SHP77 (cell line): ENCODE measurements at places on chromosomes 5 and 9.

DNA sequence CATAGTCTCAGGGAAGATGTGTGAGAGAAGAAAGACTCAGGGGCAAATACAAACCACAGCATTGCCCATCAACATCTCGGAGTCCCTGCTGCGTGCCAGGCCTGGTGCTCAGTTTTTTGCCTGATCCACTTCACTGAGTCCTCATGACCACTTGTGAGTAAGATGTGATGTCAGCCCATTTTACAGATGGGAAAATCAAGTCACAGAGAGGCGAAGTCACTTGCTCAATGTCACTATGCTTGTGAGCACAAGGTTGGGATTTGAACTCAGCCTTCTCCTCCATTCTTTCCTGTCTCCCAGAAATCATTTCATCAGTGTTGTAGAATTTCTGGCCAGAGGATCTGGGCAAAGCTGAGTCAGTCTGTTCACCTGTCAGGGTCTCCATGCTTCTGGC is 34.6 kb upstream of the PSD2 start:
- no peak for DNase-seq

DNA sequence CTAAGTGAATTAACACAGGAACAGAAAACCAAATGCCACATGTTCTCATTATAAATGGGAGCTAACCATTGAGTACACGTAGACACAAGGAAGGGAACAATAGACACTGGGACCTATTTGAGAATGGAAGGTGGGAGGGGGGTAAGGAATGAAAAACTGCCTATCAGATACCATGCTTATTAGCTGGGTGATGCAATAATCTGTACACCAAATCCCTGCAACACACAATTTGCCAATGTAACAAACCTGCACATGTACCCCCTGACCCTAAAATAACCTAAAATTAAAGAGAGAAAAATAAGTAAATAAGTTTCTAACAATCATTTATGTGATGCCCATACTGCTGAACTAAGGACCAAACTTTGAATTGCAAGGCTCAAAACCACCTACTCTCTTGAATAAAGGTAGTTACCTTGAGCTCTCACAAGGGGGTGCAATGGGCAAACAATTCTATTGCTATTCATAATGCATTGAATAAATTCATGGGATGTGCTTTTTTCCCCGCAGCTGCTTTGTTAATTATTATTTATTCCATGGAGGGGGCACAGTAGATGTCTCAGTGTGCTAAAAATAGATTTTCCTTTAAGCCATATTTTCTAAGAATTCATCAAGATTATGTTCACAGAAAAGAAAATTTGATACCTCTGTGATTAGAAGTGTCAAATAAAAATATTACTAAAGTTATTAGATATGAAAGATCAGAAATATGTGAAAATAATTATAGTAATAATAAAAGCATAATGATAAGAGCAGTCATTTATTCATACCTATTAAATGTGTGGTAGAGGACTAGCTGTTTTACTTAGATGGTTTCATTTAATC is 76.2 kb upstream of the PTPN3 start:
- peak; percentile 58 for DNase-seq

- no peak for DNase-seq
Observed at GRCh38 chr5:159290741-159291140, 27.7 kb downstream of the UBLCP1 start.

DNA sequence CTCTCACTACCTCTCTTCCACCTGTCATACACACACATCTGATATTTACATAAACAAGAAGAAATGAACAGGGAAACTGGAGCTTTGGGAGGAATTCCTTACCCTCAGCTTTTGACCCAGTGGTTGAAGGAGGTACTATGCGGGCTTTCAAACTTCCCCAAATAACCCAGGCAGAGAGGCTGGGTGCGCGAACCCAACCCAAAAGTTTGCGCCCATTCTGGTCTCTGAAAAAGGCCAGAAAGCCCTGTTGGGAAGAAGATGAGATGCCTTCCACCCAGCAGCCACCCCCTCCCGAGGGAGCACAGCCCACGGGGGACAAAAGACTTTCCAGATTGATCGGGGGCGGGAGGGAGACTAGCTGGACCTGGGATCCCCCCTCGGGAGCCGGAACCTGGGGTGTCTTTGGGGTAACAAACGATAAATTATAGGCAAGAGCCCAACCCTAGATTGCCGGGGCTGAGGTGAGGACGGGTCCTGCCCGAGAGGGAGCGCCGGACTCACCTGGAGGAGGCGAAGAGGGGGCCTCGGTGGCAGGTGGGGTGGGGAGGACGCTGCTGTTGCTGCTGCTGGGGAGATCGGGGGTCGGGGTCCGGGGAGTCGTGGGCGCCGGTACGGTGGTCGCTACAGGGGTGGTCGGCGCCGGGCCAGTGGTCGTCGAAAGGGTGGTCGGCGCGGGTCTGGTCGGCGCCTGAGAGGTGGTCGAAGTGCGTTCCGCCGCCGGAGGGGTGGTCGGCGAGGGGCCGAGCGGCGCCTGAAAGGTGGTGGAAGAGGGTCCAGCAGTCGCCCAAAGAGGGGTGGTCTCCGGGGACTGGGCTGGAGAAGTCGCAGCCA is 798 bp downstream of the MEGF9 start:
- no peak for DNase-seq

- DNase-seq = no peak
Observed at GRCh38 chr5:142636698-142637324, 49.1 kb downstream of the FGF1 start.

DNA sequence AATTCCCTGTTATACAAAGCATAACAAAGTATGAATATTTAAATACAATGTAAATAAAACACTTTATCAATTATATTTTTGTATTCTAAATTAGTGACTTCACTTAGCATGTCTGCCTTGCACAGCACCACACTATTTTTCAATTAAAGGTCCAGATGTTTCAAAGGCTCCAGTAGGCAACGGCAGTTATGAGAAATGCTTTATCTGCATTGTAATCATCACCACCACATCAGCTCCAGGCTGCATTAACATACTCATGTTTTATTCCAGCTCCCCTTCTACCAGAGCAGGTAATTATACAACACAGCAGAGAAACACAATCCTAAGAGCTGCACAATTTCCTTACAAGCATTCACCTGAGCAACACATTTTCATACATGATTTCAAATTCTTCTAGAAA is 102.8 kb downstream of the MAPKAP1 start:
- DNase-seq = no peak

- DNase-seq = no peak
Observed at GRCh38 chr5:891117-891836, 1.3 kb downstream of the BRD9 start.

GRCh38 chr5:19986031-19986619 is 1.9 kb downstream of the CDH18 start:
- no peak for DNase-seq

DNA sequence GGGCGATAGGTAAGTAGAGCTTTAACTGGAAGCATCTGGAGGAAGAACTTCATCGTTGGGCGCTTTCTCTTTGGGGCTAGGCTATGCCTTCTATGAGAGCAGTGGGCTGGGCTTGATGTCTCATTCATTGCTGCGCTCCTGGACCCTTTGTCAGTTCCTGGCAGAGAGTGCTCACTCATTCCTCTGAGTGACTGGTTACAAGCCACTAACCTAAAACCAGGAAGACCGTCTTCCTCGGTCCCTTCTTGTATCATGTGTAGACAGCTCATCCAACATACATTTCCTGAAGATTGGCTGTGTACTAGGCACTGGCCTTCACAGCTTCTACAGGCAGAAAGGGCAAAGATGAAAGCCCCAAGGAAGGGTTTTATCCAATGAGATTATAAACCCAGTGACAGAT is 6.4 kb downstream of the SWI5 start:
- DNase-seq = no peak

GRCh38 chr9:80954521-80954920 is 734.8 kb downstream of the TLE1 start:
- DNase-seq = no peak

GRCh38 chr5:96717874-96718273 is 55.7 kb downstream of the CAST start:
- DNase-seq = no peak

DNA sequence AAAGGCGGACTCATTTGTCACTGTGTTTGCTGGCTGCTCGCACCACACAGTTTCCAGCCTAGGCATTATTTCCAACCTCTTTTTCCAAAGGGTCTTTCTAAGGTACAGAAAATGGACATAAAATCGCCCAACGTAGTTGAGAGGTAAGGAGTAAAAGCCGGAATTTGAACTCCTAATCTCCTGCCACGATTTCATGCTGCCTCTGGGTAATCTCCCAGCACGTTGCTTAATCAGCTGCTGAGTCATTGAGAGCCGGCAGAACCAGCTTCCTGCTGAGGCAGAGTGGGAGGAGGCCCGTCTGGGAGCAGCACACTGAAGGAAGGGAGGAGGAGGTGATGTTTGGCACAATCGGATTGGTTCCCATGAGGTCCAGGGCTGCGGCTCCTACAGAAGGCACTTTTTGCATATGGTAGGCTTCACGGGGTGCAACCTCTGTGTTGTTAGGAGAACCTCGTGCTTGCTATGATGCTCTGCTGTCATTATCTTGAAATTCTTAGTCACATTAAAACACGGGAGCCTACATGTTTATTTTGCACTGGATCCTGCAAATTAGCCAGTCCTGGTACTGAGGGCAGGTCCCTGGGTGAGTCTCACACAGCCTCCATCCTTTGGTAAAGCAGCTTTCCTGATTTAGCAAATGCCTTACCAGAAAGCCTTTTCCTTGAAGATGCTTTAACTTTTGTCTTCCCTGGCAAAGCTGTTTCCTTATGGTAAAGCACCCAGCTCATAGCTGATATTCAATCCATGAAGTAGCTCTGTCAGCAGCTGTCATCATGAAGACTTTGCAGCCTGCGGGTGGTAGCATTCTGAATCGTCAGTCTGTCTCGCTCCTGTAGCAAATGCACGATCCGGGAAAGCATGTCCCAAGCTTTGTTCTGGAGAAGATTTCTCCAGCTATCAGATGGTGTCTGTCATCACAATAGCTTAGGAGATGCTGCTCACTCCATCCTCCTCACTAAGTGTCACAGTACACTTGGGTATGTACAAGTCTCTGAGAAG is 191.6 kb upstream of the MSX2 start:
- peak; percentile 54 for DNase-seq

GRCh38 chr5:128498844-128499455 is 39.1 kb downstream of the FBN2 start:
- DNase-seq = peak; percentile 9

- DNase-seq = no peak
Observed at GRCh38 chr5:133796186-133796585, 172.2 kb downstream of the C5orf15 start.

GRCh38 chr5:10064546-10065195 is 185.0 kb downstream of the ATPSCKMT start:
- no peak for DNase-seq

DNA sequence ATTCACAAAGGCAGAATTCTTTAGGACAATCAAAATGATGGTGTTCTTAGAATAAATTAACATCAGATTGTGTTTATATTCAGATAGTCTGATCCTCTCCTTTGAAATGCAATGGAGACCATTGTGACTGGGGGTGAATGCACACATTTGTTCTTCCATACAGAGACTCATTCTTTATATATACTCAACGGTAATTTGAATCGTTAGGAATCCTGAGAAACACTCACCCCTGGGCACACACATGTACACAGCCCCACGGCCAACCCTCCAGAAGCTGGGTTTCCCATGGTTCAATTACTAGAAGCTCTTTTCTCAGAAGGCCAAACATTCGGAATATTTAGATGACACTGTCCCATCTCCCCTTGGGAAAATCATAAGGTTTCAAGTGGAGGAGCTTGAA is 57.5 kb upstream of the EPB41L4B start:
- no peak for DNase-seq

DNA sequence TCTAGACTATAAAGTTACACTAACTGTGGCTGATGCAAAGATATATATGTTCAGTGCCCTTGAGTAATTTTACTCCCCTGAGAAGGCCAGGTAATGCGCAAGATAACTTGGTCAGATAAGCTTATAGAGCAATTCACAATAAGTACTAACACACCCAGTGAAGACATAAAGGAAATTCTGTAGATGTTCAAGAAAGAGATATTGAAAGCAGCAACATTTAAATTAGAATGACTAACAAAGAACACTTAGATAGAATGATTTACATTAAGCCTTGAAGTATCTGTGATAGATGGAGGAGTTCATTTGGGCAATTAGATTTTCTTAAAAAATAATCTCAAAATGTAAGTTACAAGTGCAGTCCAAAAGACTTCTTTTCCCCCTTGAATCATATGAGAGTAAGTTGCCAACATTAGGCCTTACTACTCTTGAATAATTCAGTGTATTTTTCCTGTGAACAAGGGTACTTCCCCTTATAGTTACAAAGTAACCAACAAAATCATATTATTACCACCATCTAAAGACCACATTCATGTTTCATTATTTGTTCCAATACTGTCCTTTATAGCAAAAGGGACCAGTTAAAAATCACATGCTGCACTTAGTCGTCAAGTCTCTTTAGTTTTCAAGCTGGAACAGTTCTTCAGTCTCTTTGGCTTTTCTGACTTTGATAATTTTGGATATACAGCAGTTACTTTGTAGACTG is 44.4 kb upstream of the ELOVL7 start:
- DNase-seq = no peak

DNA sequence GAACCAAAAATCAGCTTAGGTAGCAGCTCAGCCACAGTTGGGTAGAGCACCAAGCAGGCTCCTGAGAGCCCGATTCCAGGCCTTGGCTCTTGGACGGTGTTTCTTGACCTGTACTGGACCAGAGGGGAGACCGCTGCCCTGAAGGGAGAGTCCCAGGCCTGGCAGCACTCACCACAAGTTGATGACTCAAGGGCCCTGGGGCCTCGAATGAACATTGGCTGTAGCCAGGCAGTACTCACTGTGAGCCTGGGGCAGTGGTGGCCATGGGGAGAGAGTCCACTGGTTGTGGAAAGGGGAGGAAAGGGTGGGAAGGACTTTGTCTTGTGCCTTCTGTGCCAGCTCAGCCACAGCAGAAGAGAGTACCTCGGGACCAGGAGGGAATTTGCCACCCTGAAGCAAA is 166.1 kb downstream of the EDIL3 start:
- no peak for DNase-seq

GRCh38 chr5:43233946-43234345 is 41.9 kb downstream of the NIM1K start:
- DNase-seq = no peak

- no peak for DNase-seq
Observed at GRCh38 chr5:107248066-107248695, 422.6 kb downstream of the EFNA5 start.
